ENCODE measurements at places on chromosomes 2 and 18. TPM values are rescaled to one million over a fixed set of nuclear protein-coding genes. Genes with fewer than 3 reads are reported as not detected.

GRCh38 chr18:73579698-73580097 is 567.9 kb downstream of the FBXO15 start:
- no peaks in the 10 kb centered on the region for H3K27me3 ChIP-seq
- no peaks in the 10 kb centered on the region for H3K4me1 ChIP-seq
- H3K36me3 ChIP-seq, result no peaks in the 10 kb centered on the region
- no peak for DNase-seq

DNA sequence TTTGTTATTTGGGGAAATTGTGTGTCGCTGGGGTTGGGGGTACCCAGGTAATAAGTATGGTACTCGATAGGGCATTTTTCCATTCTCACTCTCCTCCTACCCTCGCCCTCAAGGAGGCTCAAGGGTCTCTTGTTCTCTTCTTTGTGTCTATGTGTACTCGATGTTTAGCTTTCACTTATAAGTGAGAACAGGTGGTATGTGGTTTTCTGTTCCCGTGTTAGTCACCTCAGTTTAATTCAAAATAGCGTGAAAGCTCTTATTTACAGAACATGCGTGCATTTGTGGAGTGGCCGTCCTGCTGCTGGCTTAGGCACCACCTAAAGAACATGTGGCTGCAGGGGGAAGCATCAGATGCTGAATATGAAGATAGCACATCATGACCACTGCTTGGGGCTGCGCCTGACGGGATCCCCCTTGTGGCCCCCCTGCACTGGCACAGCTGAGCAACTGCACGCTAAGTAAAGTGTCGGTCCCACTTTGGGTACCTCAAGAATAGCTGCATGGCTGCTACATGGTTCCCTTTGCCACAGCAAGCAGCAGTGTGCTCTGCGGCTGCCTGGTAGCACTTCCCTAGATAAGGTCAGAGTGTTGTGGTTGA is 569.0 kb downstream of the DCDC2C start:
- no peak for DNase-seq
- no peak overlapping the region for H3K27ac ChIP-seq
- H3K4me3 ChIP-seq, result no peak overlapping the region
- H3K27me3 ChIP-seq, result no peaks in the 10 kb centered on the region
- H3K4me1 ChIP-seq, result no peaks in the 10 kb centered on the region

CHST10 gene
- 2.4 TPM for polyA plus RNA-seq

SERPINB7 gene
- 5.2 TPM for polyA plus RNA-seq

LYG2 gene
- not detected for polyA plus RNA-seq

RNF125 gene
- 1.1 TPM for polyA plus RNA-seq

- no peaks in the 10 kb centered on the region for H3K27me3 ChIP-seq
- no peaks in the 10 kb centered on the region for H3K36me3 ChIP-seq
- no peak overlapping the region for H3K4me3 ChIP-seq
- H3K27ac ChIP-seq, result no peak overlapping the region
These were observed 541.5 kb upstream of the NETO1 start for GRCh38 chr18:73409242-73409641.

GRCh38 chr2:110886826-110887573 is 154.6 kb downstream of the ACOXL start:
- no peaks in the 10 kb centered on the region for H3K27me3 ChIP-seq
- H3K4me3 ChIP-seq, result no peak overlapping the region
- no peaks in the 10 kb centered on the region for H3K4me1 ChIP-seq
- DNase-seq, result no peak
- no peak overlapping the region for H3K27ac ChIP-seq

DNA sequence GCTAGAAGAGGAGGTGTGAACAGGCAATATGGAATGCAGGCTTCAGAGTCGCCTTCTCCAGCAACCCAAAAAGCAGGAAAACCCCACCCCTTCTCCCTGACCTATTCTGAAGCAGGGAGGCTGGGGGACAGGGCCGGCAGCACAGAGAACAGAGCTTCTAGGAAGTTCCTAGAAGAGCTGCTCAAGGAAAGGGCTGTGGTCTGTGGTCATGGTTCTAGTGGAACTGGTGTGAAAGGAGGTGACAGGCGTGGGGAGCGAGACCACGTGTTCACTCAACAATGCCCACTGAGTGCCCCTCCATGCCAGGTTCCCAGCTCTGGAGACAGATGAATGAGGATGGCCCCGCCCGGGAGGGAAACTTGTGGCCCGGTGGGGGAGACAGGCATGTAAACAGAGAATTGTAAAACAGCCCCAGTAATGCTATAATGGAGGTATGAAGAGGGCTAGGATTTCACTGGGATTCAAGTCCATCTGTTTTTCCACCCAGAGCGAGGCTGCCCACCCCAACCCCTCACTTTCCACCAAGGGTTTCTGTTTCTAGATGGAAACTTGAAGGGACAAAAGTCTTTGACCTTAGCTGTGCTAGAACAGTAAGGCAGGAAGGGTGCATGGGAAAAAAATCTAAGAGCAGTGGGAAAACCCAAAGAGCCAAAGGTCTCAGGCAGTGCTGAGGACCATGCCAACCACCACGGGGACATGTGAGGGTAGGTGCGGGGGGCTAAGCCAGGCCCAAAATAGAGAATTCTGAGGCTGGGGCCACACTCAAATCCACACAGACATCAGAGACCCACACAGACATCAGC is 71.8 kb downstream of the TNS1 start:
- H3K36me3 ChIP-seq, result no peaks in the 10 kb centered on the region
- H3K27me3 ChIP-seq, result no peaks in the 10 kb centered on the region
- peak overlapping the region; percentile 92 for H3K27ac ChIP-seq
- DNase-seq, result no peak

DNA sequence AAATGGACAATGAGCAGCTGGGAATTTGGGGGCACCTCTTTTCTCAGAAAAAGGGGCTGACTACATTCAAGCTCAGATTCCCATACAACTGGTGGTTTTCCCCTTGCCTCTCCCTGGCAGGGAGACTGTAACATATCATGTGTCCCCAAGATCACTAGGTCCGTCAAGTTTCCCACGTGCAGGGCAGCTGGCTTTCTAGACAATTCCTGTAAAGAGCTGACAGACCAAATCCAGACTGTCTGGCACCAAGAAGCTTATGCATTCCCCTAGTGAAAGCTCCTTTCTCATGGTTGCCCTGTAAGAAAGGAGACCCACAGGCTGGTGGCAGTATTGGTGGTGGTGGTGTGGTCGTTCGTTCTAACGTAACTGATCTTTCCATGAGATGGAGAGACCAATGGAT is 48.8 kb downstream of the THUMPD2 start:
- no peak overlapping the region for H3K4me3 ChIP-seq
- DNase-seq, result no peak
- H3K27me3 ChIP-seq, result no peaks in the 10 kb centered on the region
- no peak overlapping the region for H3K27ac ChIP-seq

GRCh38 chr2:46615986-46616485 is 136.7 kb downstream of the TMEM247 start:
- peaks cover 4% of the 10 kb centered on the region for H3K36me3 ChIP-seq
- DNase-seq, result peak; percentile 59
- peak overlapping the region; percentile 94 for H3K27ac ChIP-seq
- peak overlapping the region; percentile 79 for H3K4me3 ChIP-seq

DNA sequence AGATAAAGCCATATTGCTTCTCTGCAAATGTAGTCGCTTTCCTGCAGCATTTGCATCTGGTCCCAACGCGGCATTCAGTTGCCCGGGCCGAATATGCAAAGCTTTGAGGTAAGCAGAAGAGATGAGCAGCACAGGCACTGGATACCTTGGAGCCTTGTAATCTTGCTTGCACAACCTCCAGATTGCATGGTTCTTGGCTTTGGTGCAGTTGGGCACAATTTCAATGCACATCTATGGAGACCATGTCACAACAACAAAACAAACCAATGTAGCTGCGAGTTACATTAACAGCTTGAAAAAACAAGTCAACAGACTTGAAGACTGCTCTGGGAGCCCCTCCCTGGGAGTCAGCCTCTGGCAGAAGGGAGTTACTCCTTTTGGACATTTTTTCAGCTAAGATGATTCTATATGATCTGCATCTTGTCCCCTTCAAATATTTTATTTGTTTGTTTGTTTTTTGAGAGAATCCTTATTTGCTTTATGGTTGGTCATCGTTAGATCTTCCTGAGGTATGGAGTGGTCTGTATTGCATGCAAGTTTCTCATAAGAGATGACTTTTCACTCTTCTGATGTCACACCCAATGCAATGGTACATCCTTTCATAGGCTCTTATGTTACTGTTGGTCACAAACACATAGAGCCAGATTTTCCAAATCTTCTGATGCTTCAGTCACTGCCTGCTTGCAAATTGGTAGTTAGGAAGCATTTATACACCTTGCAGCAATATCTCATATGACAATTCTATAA is 113.5 kb downstream of the EFEMP1 start:
- DNase-seq, result no peak
- H3K27ac ChIP-seq, result no peak overlapping the region
- no peak overlapping the region for H3K4me3 ChIP-seq
- H3K36me3 ChIP-seq, result no peaks in the 10 kb centered on the region
- H3K4me1 ChIP-seq, result no peaks in the 10 kb centered on the region

GRCh38 chr2:236912326-236913120 is 173.2 kb upstream of the COPS8 start:
- H3K4me1 ChIP-seq, result no peaks in the 10 kb centered on the region
- H3K27me3 ChIP-seq, result no peaks in the 10 kb centered on the region
- no peak overlapping the region for H3K4me3 ChIP-seq
- no peaks in the 10 kb centered on the region for H3K36me3 ChIP-seq
- no peak for DNase-seq
- H3K27ac ChIP-seq, result no peak overlapping the region

DNA sequence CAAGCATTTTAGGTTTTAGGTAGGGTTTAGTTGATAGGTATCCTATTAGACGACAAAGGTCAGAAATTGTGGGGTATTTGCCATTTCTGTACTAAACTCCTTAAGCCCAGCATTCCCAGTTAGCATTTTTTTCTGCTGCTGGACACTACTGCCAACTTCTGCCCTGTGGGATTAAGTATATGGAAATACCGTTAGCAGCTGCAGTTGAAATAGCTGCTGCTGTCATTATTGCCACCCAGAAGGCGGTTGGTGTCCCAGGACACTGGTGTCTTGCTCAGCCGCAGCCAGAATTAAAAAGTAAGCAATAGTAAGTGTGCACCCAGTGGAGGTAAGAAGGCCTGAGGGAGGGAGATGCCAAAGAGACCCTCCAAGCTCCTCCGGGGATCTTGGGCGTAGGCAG is 1.9 kb upstream of the UXS1 start:
- no peak for DNase-seq
- peaks cover 38% of the 10 kb centered on the region for H3K4me1 ChIP-seq
- H3K27me3 ChIP-seq, result no peaks in the 10 kb centered on the region
- no peak overlapping the region for H3K4me3 ChIP-seq
- peak overlapping the region; percentile 88 for H3K27ac ChIP-seq
- no peaks in the 10 kb centered on the region for H3K36me3 ChIP-seq

CHRNG gene
- not detected for polyA plus RNA-seq

DNA sequence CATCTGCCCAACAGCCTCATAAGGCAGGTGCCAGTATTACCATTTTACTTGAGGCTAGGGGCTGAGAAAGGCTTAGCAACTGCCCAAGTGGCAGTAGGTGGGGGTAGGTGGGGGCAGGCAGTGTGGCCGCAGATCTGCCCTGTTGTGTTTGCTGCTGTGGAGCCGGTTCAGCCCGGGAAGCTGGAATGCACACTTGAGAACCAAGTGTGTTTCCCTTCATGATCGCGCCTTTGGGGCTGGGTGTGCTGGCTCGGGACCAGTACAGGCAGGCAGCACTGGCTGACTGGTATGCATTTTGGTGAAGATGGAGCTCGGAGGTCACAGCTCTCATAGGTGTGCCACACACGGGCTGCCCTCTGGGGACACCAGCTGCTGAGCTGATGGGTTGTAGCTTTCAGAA is 85.1 kb downstream of the CABLES1 start:
- peaks cover 19% of the 10 kb centered on the region for H3K36me3 ChIP-seq
- no peak overlapping the region for H3K4me3 ChIP-seq
- no peaks in the 10 kb centered on the region for H3K27me3 ChIP-seq
- DNase-seq, result no peak
- peaks cover 20% of the 10 kb centered on the region for H3K4me1 ChIP-seq
- H3K27ac ChIP-seq, result no peak overlapping the region

DNA sequence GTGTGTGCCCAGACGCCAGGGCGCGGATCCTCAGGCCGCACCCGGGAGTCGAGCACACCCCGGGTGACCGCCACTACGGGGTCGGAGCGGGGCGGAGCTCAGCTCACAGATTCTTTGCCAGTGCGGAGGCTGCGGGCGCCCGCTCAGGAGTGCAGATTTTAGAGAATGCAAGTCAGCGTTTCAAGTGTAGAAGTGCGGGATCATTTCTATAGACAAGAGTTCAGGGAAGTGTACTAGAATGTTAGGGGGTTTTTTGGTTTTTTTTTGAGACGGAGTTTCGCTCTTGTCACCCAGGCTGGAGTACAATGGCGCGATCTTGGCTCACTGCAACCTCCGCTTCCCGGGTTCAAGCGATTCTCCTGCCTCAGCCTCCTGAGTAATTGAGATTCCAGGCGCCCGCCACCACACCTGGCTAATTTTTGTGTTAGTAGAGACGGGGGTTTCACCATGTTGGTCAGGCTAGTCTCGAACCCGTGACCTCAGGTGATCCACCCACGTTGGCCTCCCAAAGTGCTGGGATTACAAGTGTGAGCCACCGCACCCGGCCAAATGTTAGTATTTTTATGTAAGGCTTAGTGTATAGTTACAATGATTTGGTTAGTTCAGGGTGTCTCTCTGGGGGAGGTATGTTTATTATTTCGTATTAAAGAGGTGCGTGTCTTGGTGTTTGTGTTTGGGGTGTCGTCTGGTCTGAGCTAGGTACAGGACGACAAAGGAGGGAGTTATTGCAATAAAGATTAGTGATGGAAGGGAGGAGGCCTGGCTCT is 619 bp upstream of the FAM168B start:
- H3K36me3 ChIP-seq, result peaks cover 17% of the 10 kb centered on the region
- H3K27ac ChIP-seq, result peak overlapping the region; percentile 97
- peak; percentile 23 for DNase-seq
- H3K4me3 ChIP-seq, result peak overlapping the region; percentile 76

- no peak for DNase-seq
- no peak overlapping the region for H3K4me3 ChIP-seq
- no peaks in the 10 kb centered on the region for H3K36me3 ChIP-seq
- H3K27ac ChIP-seq, result no peak overlapping the region
- H3K4me1 ChIP-seq, result no peaks in the 10 kb centered on the region
These were observed 701.5 kb downstream of the CBLN2 start for GRCh38 chr18:71842666-71843065.

ST8SIA5 gene
- 0.19 TPM for polyA plus RNA-seq

- no peak overlapping the region for H3K4me3 ChIP-seq
- H3K27me3 ChIP-seq, result no peaks in the 10 kb centered on the region
- H3K4me1 ChIP-seq, result peaks cover 3% of the 10 kb centered on the region
These were observed 100.7 kb downstream of the SPIRE1 start for GRCh38 chr18:12556946-12557806.

Measured in stomach (tissue), 19 donors.